ENCODE measurements at places on chromosomes 2 and 18.
A peak's percentile ranks its signal among the peaks of the same experiment; 100 is the strongest.

GRCh38 chr2:29810956-29811355 is 110.4 kb downstream of the ALK start:
- DNase-seq, result no peak

GRCh38 chr2:190696792-190697398 is 48.0 kb downstream of the NAB1 start:
- no peak for DNase-seq

DNA sequence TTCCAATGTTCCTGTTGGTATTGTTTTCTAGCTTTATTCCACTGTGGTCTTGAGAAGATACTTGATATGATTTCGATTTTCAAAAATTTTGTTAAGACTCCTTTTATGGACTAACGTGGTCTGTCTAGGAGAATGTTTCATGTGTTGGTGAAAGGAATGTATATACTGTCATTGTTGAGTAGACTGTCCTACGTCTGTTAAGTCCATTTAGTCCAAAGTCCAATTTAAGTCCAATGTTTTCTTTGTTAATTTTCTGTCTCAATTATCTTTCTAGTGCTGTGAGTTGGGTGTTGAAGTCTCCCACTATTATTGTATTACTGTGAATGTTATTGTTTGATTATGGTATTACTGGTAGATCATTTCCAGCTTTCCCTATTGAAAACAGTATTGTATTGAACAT is 55.8 kb upstream of the TTC27 start:
- DNase-seq, result no peak

- no peak for DNase-seq
These were observed 446 bp upstream of the RHBDD1 start for GRCh38 chr2:226835420-226835795.

- DNase-seq, result no peak
These were observed 434.2 kb downstream of the GRB14 start for GRCh38 chr2:164187121-164187520.

DNA sequence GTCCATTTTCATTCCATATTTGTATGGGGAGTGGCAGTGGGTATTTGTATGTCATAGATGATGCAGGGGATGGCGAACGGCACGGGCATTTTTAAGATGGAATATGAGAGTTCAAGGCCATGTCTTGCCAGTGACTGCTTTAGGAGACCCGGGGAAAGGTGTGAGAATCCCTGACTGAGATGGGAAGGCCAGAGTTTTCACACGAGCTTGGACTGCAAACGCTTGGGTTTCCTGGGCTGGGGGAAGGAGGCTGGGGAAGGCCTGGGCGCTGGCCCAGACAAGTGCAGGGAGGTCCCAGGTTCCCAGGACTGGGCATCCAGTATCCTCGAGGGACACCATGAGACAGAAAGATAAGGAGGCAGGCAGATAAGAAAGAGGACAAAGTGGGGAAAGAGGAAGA is 35.2 kb downstream of the CNGA3 start:
- no peak for DNase-seq

- DNase-seq, result no peak
These were observed 115.2 kb upstream of the ARL5A start for GRCh38 chr2:151943461-151943860.

DNA sequence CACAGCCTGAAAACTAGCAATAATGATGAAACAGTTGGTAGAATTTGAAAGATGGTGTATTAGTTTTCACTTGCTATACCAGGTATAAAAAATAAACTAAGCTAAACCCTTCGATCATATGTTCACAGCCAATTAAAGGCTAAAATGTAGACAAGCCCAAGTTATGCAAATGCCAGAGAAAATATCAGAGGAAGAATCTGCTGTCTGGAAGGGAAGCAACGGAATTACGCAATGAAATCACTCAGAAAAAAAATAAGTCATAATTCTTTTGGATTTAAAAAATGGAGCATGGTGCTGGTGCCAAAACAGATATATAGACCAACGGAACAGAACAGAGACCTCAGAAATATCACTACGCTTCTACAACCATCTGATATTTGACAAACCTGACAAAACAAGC is 108.3 kb downstream of the ARL4C start:
- no peak for DNase-seq

DNA sequence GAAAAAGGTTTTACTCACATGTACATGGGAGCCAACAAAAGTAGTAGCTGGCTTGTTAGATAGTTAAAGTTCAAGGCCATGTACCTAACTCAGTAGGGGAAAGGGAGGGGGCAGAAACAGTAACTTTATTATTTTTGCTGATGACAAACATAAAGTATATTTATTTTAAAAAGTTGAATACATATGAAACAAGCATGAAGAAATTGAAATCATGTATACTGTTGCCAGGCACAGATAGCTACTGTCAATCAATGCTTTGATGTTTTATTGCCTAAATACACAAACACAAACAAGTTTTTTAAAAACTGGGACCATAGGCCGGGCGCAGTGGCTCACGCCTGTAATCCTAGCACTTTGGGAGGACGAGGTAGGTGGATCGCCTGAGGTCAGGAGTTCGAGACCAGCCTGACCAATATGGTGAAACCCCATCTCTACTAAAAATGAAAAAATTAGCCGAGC is 7.6 kb upstream of the PSD4 start:
- no peak for DNase-seq

- DNase-seq, result no peak
These were observed at the start of gene PLCD4 for GRCh38 chr2:218607436-218608115. TSS of gene PLCD4 (plus strand) at chr2:218607899. CDS start at chr2:218615740, 7,841 bp downstream.

DNA sequence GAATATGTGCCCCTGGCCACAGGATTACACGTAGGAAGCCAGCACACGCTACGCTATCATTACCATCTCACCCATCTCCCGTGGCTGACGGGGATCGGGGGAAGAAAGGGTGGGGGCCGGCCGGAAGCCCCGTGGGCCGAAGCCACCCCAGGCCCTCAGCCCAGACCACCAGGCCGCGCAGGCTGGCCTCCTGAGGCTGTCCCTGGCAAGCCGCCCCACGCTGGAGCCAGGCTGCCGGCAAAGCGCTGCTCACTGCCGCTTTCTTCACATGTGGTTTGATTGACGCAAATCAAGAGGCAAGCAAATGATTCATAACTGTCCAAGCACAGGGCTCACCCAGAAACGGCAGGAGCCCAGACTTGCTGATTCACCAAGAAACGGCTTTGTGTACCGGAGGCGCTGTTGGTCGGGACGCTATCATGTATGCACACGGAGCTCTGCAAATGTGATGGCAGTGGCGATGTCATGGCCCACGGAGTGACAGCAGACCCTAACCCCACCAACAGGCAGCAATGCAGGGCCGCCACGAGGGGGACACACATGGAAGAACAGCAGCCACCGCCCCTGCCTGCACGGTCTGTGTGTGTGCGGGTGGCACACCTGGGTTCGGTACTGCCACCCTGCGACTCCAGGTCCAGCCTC is 125.7 kb downstream of the HDAC4 start:
- peak; percentile 92 for DNase-seq

- peak; percentile 77 for DNase-seq
These were observed 652 bp downstream of the ITPRID2 start for GRCh38 chr2:181891966-181892798.

DNA sequence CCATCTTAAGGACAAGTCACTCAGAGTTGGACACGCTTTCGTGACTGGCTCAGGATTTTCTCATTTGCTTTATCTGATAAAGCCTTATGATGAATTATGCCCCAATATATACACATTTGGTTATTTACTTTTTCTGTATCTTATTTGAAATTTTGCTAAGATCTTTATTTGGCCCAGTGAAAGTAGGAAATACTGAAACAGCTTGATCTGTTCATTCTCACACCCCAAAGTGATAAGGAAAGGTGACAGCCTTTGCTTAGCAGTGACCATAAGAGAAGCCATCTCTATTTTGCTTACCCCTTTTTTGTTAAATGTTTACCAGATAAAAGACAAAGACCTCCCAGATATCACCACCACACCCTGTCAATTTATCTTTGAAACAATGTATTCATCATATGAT is 428.3 kb downstream of the PARD3B start:
- DNase-seq, result no peak

DNA sequence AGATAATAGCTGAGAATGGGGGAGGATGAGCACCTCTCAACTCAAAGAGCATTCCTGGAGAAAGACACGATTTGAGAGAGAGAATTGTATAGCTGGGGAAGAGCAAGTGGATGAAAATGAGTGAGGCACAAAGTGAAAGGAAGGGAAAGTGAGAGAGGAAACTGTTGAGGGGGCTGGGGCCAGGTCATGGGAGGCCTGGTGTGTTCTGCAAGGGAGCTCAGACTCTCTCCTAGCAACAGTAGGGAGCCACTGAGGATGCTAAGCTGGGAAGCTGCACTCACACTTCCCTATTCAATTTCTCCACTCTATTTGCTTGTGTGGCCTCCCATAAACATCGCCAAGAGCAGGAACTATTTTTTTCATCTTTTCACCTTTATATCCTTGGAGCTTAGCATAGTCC is 14.8 kb downstream of the EVA1A start:
- DNase-seq, result no peak

DNA sequence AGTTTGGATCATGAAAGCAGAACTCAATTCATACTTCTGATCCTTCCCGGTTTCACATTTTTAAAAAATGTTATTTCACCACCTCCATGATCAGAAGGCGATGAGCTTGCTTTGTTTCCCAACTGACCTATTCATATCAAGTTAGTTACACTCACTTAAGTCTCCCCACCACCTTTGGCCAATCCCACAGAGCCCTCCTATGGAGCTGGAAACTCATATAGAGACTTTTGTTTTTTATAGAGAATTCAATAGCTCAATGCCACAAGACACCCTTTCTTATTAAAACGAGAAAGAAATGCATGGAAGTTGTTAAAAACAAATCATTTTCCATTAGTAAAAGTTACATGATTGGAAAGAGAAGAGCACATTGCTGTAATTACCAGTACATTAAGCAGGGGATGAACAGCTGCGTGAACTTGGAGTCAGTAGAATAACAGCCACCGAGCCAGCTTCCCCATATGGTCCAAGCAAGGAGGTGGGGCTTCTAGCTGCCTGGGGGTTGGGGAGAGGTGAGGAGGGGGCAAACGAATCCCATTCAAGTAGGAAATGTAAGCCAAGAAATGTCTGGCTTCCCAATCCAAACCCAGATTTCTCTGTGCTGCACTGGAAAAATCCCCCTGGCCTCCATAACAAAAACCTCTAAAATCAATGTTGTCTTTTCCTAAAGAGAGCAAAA is 614.5 kb downstream of the IRS1 start:
- no peak for DNase-seq

DNA sequence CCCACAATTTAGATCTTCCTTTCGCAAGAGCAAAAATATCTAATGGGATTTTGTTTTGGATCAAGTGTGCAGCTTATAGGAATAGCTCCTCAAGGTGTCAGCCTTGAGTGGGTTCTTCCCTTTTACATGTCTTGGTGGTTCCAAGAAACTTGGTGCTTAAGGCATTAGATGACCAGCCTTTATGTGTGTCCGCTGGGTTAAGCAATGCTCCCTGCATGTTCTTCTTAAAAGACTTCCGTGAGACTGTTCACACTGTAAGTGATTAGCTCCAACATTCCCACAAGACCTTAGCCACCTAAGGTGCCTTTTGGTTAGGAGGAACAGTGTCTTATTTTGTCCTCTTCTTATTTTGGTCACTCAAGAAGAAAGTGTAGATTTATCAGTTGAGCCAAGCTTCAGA is 44.3 kb upstream of the GPR39 start:
- DNase-seq, result peak; percentile 6

GRCh38 chr18:74082742-74083556 is 64.7 kb downstream of the FBXO15 start:
- DNase-seq, result no peak

GRCh38 chr2:61537277-61537949 is 743 bp downstream of the XPO1 start:
- DNase-seq, result peak; percentile 26

DNA sequence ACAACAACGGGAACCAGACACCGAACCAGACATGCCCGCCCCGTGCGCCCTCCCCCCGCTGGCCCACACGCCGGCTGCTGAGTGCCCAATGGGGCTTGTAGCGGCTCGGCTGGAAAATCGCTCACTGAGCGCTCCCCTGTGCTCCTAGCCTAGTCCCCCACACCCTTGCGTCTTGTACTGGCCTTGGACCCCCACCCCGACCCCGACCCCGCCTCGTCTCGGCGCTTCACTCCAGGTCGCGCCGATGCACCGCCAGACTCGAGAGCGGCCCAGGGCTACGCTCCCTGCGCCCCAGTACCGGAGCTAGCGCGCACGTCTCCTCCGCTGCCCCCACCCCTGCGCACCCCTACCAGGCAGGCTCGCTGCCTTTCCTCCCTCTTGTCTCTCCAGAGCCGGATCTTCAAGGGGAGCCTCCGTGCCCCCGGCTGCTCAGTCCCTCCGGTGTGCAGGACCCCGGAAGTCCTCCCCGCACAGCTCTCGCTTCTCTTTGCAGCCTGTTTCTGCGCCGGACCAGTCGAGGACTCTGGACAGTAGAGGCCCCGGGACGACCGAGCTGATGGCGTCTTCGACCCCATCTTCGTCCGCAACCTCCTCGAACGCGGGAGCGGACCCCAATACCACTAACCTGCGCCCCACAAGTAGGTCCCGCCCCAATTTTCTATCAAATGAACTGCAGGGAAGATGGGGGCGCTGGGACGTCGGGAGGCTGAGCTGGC is 1.5 kb downstream of the GAD1 start:
- no peak for DNase-seq

DNA sequence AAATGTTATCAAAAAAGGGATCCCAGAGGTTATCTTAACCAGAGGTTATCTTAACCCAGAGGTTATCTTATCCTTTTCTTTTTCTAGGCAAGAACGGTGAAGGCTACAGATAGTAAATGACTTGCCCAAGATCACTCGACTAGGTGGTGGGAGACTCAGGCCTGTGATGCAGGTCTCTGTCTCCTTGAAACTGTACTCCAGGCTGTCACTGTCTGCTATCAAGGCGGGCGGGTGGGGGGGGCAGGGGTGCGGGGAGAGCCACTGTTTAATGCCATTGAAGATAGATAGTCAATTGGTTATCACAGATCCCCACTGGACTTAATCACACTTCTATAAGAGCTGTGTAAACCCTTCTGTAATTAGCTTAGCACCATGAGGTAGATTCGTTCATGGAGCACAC is 315.9 kb upstream of the TCF4 start:
- DNase-seq, result no peak

All from inflammatory macrophage treated with lipopolysaccharide for 1 hour (primary cell).